ENCODE measurements at places on chromosomes 12 and 14. TPM values are rescaled to one million over a fixed set of nuclear protein-coding genes. Genes with fewer than 3 reads are reported as not detected.

GRCh38 chr12:89072294-89073026 is 279.8 kb downstream of the DUSP6 start:
- no peaks in the 10 kb centered on the region for H3K4me1 ChIP-seq
- H3K27me3 ChIP-seq: no peaks in the 10 kb centered on the region

DNA sequence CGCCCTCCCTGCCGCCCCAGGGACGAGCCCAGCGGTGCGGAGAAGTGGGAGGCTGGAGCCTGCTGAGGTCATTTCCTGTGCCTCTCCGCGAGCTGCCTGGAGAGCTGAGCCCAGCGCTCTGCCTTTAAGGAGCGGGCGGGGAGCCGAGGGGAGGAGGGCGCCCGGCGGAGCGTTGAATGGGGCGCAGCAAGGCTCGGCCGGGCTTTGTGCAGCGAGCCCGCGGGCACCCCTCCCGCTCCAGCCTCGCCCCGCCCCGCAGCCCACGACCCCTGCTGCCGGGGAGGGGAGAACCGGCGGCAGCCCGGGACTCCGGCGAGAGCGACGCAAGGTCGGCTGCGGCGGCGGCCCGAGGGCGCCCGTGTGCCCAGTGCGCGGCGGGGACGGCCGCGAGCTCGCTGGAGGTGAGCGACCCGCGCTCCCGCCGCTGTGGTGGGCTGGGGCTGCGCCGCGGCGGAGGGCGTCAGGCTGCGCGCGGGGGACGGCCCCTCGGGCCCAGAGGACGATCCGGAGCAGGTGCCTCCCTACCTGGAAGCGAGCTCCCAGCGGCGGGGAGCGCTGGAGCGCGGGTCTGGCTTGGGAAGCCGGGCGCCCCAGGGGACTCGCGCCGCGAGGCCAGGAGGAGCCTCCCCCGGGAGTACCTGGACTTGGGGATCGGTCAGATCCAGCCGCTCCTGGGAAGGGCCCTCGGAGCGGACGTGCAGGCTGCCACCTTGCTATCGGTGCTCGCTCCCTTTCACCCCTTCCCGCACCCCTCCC is at the start of gene PLEKHH1:
Gene PLEKHH1 (plus strand): TSS at position 293 of the 756 bp plus-strand sequence. CDS start 8,578 bp downstream, outside the sequence.
- peaks cover 15% of the 10 kb centered on the region for H3K4me1 ChIP-seq
- H3K27me3 ChIP-seq: no peaks in the 10 kb centered on the region
- no peaks in the 10 kb centered on the region for H3K36me3 ChIP-seq
- peak within 1 kb of the TSS; percentile 67 for H3K27ac ChIP-seq
- DNase-seq: no peak

GRCh38 chr12:85322715-85323114 is 42.7 kb downstream of the ALX1 start:
- H3K4me3 ChIP-seq: no peak overlapping the region
- H3K27ac ChIP-seq: no peak overlapping the region
- H3K4me1 ChIP-seq: no peaks in the 10 kb centered on the region
- DNase-seq: no peak

GRCh38 chr12:90338365-90338764 is 616.6 kb downstream of the CCER1 start:
- no peaks in the 10 kb centered on the region for H3K27me3 ChIP-seq
- H3K4me3 ChIP-seq: no peak overlapping the region
- no peak for DNase-seq
- no peaks in the 10 kb centered on the region for H3K36me3 ChIP-seq
- no peak overlapping the region for H3K27ac ChIP-seq

The ZDHHC22 gene
- total RNA-seq: not detected

The KRT74 gene
- not detected for total RNA-seq

DNA sequence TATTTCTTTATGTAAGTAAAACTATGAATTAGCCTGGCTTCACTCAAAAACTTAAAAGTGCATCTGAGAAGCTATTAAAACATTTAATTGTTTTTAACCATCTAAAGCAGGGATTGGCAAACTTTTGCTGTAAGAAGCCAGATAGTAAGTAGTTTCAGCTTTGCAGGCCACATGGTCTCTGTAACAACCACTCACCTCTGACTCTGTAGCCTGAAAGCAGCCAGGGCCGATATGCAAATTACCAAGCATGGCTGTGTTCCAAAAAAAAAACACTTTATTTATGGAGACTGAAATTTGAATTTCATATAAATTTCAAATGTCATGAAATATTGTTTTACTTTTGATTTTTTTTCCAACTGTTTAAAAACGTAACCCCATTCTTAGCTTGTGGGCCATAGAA is 95.3 kb downstream of the CIT start:
- no peaks in the 10 kb centered on the region for H3K36me3 ChIP-seq
- H3K27me3 ChIP-seq: no peaks in the 10 kb centered on the region
- DNase-seq: no peak
- no peak overlapping the region for H3K4me3 ChIP-seq

The TRMT61A gene
- total RNA-seq: 37.5 TPM

- no peaks in the 10 kb centered on the region for H3K27me3 ChIP-seq
- no peak for DNase-seq
- peaks cover 24% of the 10 kb centered on the region for H3K4me1 ChIP-seq
- H3K27ac ChIP-seq: peak overlapping the region; percentile 73
- peaks cover 9% of the 10 kb centered on the region for H3K36me3 ChIP-seq
- H3K4me3 ChIP-seq: peak overlapping the region; percentile 65
Observed at GRCh38 chr12:57936513-57936883, 4.9 kb upstream of the ATP23 start.

The AKAP3 gene
- total RNA-seq: 0.83 TPM

The PFDN5 gene
- total RNA-seq: 812 TPM

- no peaks in the 10 kb centered on the region for H3K27me3 ChIP-seq
- peaks cover 41% of the 10 kb centered on the region for H3K4me1 ChIP-seq
- DNase-seq: no peak
- no peaks in the 10 kb centered on the region for H3K36me3 ChIP-seq
- H3K4me3 ChIP-seq: no peak overlapping the region
- H3K27ac ChIP-seq: no peak overlapping the region
Observed at GRCh38 chr12:66901138-66901932, 222.5 kb upstream of the GRIP1 start.

DNA sequence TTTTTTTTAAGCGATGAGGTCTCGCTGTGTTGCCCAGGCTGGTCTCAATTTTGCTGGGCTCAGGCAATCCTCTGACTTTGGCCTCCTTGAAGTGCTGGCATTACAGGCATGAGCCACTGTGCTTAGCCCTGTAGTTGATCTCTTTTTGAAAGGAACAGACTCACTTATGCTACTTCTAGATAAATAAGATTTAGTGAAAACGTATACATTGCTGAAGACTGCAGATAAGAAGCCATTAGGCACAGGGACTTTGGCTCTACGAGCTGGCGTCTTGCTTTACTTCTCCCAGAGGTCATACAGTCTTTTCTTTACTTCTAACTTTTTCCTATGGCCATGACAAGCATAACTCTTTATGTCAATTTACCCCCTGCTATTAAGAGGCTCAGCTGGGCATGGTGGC is 9.4 kb downstream of the PTGR2 start:
- no peak for DNase-seq
- no peak overlapping the region for H3K4me3 ChIP-seq
- H3K27me3 ChIP-seq: no peaks in the 10 kb centered on the region
- peaks cover 13% of the 10 kb centered on the region for H3K36me3 ChIP-seq
- H3K4me1 ChIP-seq: no peaks in the 10 kb centered on the region
- no peak overlapping the region for H3K27ac ChIP-seq

GRCh38 chr12:129076441-129077320 is 223.4 kb downstream of the GLT1D1 start:
- H3K4me3 ChIP-seq: no peak overlapping the region
- peaks cover 9% of the 10 kb centered on the region for H3K27me3 ChIP-seq
- H3K36me3 ChIP-seq: no peaks in the 10 kb centered on the region
- H3K27ac ChIP-seq: no peak overlapping the region
- no peak for DNase-seq

GRCh38 chr12:52975820-52976573 is 27.1 kb downstream of the KRT18 start:
- no peaks in the 10 kb centered on the region for H3K27me3 ChIP-seq
- peaks cover 15% of the 10 kb centered on the region for H3K4me1 ChIP-seq
- DNase-seq: no peak
- no peak overlapping the region for H3K4me3 ChIP-seq
- H3K27ac ChIP-seq: no peak overlapping the region
- H3K36me3 ChIP-seq: no peaks in the 10 kb centered on the region

DNA sequence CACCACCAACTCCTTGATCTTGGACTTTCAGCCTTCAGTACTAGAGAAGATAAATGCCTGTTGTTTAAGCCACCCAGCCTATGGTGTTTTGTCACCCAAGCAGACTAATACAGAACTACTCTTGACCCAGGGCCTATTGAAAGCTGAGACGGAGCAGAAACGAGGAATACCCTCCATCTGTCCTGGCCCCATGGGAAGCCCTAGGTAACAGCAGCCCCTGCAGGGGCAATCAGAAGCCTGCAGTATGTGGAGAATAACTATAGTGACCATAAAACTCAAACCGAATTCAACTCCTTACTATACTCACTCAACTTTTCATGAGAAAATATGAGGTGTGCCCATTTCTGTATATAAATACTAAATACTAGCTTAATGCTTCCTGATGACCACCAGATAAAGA is 307.4 kb downstream of the NUAK1 start:
- no peak overlapping the region for H3K27ac ChIP-seq
- no peak overlapping the region for H3K4me3 ChIP-seq
- peak; percentile 62 for DNase-seq
- H3K4me1 ChIP-seq: peaks cover 6% of the 10 kb centered on the region
- no peaks in the 10 kb centered on the region for H3K36me3 ChIP-seq
- H3K27me3 ChIP-seq: no peaks in the 10 kb centered on the region

DNA sequence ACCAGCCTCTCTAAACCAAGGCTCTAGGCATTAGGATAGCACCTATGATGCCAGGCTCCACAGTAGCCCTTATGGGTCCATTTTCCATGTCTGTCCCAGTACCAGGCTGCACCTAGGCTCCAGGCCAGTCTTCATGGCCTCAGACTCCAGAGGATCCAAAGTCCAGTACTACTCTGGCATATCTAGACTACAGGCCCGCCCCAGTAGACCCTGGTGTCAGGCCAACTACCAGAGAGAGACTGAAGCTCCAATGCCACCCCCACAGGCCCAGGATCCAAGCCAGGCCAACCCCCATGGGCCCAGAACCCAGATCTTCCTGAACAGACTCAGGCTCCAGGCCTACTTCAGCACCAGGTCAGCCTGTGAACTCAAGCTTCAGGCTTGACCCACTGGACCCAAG is 287.0 kb downstream of the KCNC2 start:
- no peak overlapping the region for H3K4me3 ChIP-seq
- no peaks in the 10 kb centered on the region for H3K4me1 ChIP-seq
- DNase-seq: no peak
- no peak overlapping the region for H3K27ac ChIP-seq
- no peaks in the 10 kb centered on the region for H3K36me3 ChIP-seq

GRCh38 chr12:89678225-89678624 is 30.4 kb downstream of the ATP2B1 start:
- no peak overlapping the region for H3K27ac ChIP-seq
- no peaks in the 10 kb centered on the region for H3K4me1 ChIP-seq
- H3K36me3 ChIP-seq: no peaks in the 10 kb centered on the region
- no peak overlapping the region for H3K4me3 ChIP-seq

DNA sequence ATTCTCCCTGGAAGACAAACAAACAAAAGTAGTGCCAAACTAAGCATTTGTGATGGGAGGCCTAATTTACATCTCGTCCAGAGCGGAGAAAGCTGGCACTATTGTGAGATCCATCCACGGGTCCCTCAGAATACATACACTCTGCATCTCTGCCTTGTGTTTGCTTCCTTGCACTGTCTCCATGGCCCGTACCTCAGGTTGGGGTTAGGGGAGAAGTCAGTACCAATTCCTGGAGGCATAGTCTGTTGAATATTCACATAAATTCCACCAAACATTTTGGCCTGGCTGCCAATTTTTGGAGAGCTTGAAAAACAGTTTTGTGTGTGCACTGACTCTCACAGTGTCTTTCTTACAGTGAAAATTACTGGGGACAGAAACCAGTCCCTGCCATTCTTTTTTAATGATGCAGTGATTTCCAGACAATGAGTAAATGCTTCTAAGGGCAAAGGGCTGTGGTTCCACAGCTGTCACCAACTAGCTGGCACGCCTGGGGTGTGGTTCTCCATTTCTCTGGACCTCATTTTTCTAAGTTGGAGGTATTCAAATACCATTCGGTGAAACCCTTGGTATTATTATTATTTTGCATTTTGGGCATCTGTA is 119.7 kb upstream of the HIF1A start:
- H3K4me3 ChIP-seq: no peak overlapping the region
- H3K27me3 ChIP-seq: no peaks in the 10 kb centered on the region
- peaks cover 38% of the 10 kb centered on the region for H3K4me1 ChIP-seq

- no peaks in the 10 kb centered on the region for H3K4me1 ChIP-seq
- no peaks in the 10 kb centered on the region for H3K36me3 ChIP-seq
Observed at GRCh38 chr12:115374480-115375185, 690.7 kb upstream of the TBX3 start.

The HVCN1 gene
- total RNA-seq: 6.1 TPM

DNA sequence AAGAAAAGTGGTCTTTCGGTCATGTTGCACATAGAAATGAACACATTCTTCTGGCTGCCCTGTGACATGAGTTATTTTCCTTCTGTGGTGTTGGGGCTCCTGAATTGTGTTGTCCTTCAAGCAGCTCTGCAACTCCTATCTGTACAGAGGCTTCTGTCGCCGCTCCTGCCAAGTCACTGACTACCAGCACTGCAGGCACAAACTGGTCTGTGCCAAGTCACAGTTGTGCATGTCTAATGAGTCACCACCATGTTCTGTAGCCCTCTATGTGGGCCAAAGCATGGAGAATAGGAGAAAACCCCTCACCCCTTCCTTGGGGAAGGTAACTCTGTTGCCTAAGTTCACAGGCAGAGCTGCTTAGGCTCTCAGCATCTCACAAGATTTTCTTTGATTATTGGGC is 283.3 kb downstream of the RPL10L start:
- no peak for DNase-seq
- H3K4me1 ChIP-seq: no peaks in the 10 kb centered on the region
- H3K27me3 ChIP-seq: no peaks in the 10 kb centered on the region
- H3K36me3 ChIP-seq: no peaks in the 10 kb centered on the region
- no peak overlapping the region for H3K4me3 ChIP-seq

The CLEC2B gene
- 11.3 TPM for total RNA-seq

- DNase-seq: no peak
- no peak overlapping the region for H3K4me3 ChIP-seq
- H3K27me3 ChIP-seq: no peaks in the 10 kb centered on the region
- no peaks in the 10 kb centered on the region for H3K36me3 ChIP-seq
Observed at GRCh38 chr12:119644930-119645329, 23.0 kb upstream of the PRKAB1 start.

DNA sequence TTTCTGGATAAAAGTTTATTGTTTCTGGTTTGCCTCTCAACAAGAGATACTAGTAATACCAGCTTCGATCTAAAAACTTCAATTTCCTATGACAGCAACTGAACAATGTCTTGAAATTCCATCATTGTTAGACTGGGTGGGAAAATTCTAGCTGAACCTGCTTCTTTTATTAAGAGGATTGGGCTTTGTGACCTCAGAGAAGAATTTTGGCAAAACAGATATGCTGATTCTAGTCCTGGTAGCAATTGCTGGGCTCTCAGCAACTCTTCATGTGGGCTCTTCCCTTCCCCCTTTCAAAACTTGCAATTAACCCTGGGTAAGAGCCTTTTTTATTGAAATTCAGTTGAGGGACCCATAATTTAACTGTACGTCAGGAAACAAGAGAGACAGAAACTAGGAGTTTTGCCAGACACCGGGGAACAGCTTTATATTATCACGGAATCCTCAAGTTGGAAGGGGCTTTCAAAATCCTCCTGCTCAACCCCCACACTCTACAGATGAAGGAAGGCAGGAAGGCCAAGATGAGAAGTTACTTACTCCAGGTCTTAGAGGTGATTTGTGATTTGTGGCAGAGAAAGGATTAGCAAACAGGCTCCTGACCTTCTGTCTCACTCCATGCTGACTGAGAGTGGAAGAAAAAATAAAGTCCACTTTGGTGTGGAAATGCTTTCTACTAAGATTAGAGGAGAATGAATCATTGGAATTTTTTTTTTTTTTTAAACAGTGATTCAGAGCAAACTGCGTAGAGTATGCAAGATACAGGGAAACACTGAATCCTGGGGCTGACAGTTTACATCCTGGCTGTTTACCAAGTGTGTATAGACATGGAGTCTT is 239.0 kb upstream of the ATP2B1 start:
- H3K27me3 ChIP-seq: no peaks in the 10 kb centered on the region
- no peak for DNase-seq
- H3K36me3 ChIP-seq: no peaks in the 10 kb centered on the region
- peaks cover 48% of the 10 kb centered on the region for H3K4me1 ChIP-seq
- H3K4me3 ChIP-seq: no peak overlapping the region

Measured in esophagus muscularis mucosa (tissue), 4 donors.